ENCODE measurements at places on chromosomes 6 and 20. TPM values are rescaled to one million over a fixed set of nuclear protein-coding genes. Genes with fewer than 3 reads are reported as not detected.

The KCNK16 gene
- not detected for total RNA-seq

The FRS3 gene
- 3.9 TPM for total RNA-seq

The PMEPA1 gene
- total RNA-seq, result 21.9 TPM

The TBXT gene
- not detected for total RNA-seq

The COX4I2 gene
- not detected for total RNA-seq

The PLN gene
- not detected for total RNA-seq

The TUBB gene
- 1,398 TPM for total RNA-seq

The ESR1 gene
- 2.2 TPM for total RNA-seq

The RMND1 gene
- 13.9 TPM for total RNA-seq

The FAM229B gene
- total RNA-seq, result 2.8 TPM

All from PC-3 (cell line).